ENCODE measurements at places on chromosomes 11 and 22. TPM values are rescaled to one million over a fixed set of nuclear protein-coding genes. Genes with fewer than 3 reads are reported as not detected.

RPS3 gene
- 1,691 TPM for total RNA-seq

CBLIF gene
- total RNA-seq: not detected

SCGB1C1 gene
- total RNA-seq: not detected

HBE1 gene
- total RNA-seq: not detected

CEND1 gene
- not detected for total RNA-seq

OR51G1 gene
- not detected for total RNA-seq

DEPDC7 gene
- 1.9 TPM for total RNA-seq

MIF gene
- total RNA-seq: 986 TPM

NAALAD2 gene
- 0.63 TPM for total RNA-seq

APOL6 gene
- 4.4 TPM for total RNA-seq

MARK2 gene
- total RNA-seq: 23.6 TPM
